A549 treated with Hydrocortisone at 1 μM for 4 hours (cell line): ENCODE measurements at places on chromosomes 13 and 19. TPM values are rescaled to one million over a fixed set of nuclear protein-coding genes. Genes with fewer than 3 reads are reported as not detected.

Gene PEAK3
- total RNA-seq: 0.09 to 0.18 TPM (median 0.14 TPM) in 5 replicates

Gene ZNF730
- not detected in 5 replicates for total RNA-seq

Gene PRSS57
- total RNA-seq: 0.16 to 0.23 TPM in 2 of 5 replicates, not detected in the others

Gene NLRP7
- total RNA-seq: 0.05 to 0.08 TPM in 2 of 5 replicates, not detected in the others

Gene ZNF491
- total RNA-seq: not detected in 5 replicates

Gene TMEM272
- not detected in 5 replicates for total RNA-seq

Gene CGB8
- 1.4 to 3.7 TPM (median 2.8 TPM) in 5 replicates for total RNA-seq

Gene CEACAM6
- 14.7 to 22.7 TPM (median 18.6 TPM) in 5 replicates for total RNA-seq

Gene MCF2L
- 0.31 to 0.61 TPM (median 0.44 TPM) in 5 replicates for total RNA-seq

Gene FLT3
- not detected in 5 replicates for total RNA-seq

Gene WDR87
- not detected in 5 replicates for total RNA-seq

Gene IGLON5
- 0.03 to 0.14 TPM (median 0.06 TPM) in 3 of 5 replicates, not detected in the others for total RNA-seq

Gene CGB3
- 0.18 TPM in 1 of 5 replicates, not detected in the others for total RNA-seq

Gene TTC9B
- total RNA-seq: 0.16 to 0.79 TPM (median 0.45 TPM) in 5 replicates

Gene ZNF71
- 8.8 to 11.8 TPM (median 10.9 TPM) in 5 replicates for total RNA-seq

Gene SIGLEC11
- 0.07 to 0.13 TPM (median 0.07 TPM) in 5 replicates for total RNA-seq

Gene CBARP
- 2.9 to 4.1 TPM (median 4.0 TPM) in 5 replicates for total RNA-seq

Gene MAB21L1
- not detected in 5 replicates for total RNA-seq

Gene HSD11B1L
- total RNA-seq: 3.7 to 5.7 TPM (median 4.5 TPM) in 5 replicates

Gene FGF22
- 0.37 to 0.75 TPM (median 0.55 TPM) in 5 replicates for total RNA-seq

Gene FAAP24
- total RNA-seq: 14.2 to 16.0 TPM (median 15.3 TPM) in 5 replicates

Gene ZNF136
- 1.4 to 2.9 TPM (median 1.4 TPM) in 5 replicates for total RNA-seq

Gene KCNC3
- 1.2 to 1.4 TPM (median 1.4 TPM) in 5 replicates for total RNA-seq

Gene RNF225
- 0.08 to 0.17 TPM in 2 of 5 replicates, not detected in the others for total RNA-seq

Gene ZNF701
- 0.14 to 0.28 TPM (median 0.20 TPM) in 5 replicates for total RNA-seq
